MG63 (cell line): ENCODE measurements at places on chromosomes 7 and 10. TPM values are rescaled to one million over a fixed set of nuclear protein-coding genes. Genes with fewer than 3 reads are reported as not detected.

IGF2BP3 gene
- 51.8 and 80.7 TPM in 2 replicates for total RNA-seq

DNA sequence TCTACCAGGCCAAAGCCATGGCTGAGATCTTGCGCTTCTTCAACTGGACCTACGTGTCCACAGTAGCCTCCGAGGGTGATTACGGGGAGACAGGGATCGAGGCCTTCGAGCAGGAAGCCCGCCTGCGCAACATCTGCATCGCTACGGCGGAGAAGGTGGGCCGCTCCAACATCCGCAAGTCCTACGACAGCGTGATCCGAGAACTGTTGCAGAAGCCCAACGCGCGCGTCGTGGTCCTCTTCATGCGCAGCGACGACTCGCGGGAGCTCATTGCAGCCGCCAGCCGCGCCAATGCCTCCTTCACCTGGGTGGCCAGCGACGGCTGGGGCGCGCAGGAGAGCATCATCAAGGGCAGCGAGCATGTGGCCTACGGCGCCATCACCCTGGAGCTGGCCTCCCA, 142.7 kb downstream of the GRM3 start:
- DNase-seq: no peak

GRCh38 chr10:117662751-117663540, 120.4 kb downstream of the EMX2 start:
- no peak for DNase-seq

GRCh38 chr7:12488341-12488740, 82.2 kb upstream of the SCIN start:
- DNase-seq: no peak

DNA sequence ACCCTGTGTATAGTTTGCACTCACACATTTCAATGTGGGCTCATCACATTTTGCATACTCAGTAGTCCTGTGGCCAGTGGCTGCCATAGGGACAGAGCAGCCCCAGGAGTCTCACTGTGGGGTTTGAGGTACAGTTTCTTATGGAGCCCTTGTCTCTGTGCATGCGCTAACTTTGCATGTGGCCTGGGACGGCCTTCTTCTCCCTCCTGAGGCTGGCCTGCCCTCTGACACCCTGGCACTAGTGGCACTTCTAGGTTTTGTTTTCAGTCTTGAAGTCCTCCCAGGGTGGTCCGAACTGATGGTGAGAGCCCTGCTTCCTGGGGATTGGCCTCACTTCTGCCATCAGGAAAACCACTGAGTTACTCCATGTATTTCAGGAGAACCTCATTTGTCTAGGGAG, 21.2 kb downstream of the NACAD start:
- no peak for DNase-seq

C1GALT1 gene
- total RNA-seq: 16.3 and 58.8 TPM in 2 replicates

DNA sequence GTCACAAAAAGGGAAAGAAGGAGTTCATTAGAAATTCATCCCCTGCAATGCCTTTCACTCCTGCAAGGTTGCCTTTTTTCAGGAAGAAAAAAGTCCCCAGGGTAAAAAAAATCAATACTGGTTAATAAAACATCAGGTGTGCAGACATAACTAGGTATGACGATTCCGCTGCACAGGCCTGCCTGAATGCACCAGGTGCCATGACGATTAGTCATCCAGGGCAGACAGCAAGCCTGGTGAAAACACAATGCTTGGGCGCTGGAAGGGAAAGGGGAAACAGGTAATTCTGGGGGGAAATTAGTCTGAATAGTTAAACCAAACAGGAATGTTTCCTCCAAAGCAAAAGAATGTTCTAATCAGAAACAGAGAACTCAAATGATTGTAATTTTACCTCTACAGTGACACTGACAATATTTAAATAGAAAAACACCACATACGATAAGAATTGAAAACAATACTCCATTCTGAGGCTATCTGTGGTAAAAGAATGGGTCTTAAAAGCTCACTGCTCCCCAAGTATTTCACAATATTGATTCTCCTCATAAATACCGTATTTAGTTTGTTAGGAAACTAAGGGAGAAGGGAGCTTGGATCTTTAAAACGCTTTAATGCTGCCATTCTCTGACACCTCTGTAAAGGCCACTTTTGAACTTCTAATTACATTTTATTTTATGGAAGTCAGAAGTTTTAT, 45.2 kb downstream of the VPS41 start:
- DNase-seq: no peak

- no peak for DNase-seq
These were observed 80.1 kb downstream of the ANKIB1 start for GRCh38 chr7:92325858-92326257.
